ENCODE measurements at places on chromosomes 2 and 18.

DNA sequence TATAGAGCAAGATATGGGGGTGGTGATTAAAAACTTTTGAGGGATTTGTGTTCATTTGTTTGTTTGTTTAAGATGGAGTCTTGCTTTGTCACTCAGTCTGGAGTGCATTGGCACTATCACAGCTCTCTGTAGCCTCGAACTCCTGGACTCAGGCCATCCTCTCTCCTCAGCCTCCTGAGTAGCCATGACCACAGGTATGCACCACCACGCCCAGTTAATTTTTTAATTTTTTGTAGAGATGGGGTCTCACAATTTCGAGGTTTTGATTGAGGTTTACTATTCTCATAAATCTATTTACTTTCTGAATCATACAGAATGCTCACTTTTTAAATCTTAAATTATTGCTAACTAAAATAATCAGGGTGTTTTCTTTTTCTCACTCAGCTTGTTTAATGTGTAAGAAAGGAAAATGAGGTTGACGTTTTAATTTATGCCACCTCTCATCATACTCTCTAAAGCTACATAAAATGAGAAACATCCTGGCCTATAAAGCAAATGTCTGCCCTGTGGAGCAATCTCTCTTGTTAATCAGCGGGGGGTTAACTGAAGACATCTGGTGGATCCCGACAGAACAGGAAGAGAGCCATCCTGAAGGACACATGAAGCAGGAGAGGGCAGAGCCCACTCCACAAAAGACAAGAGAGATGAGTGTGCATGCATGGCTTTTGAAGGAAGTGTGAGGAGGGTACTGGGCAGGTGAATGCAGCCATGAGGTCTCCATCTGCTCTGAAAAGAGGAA, 589.1 kb upstream of the SLC8A1 start:
- no peak for DNase-seq

- no peak for DNase-seq
Measured at GRCh38 chr2:9406529-9407362, 16.6 kb downstream of the ITGB1BP1 start.

DNA sequence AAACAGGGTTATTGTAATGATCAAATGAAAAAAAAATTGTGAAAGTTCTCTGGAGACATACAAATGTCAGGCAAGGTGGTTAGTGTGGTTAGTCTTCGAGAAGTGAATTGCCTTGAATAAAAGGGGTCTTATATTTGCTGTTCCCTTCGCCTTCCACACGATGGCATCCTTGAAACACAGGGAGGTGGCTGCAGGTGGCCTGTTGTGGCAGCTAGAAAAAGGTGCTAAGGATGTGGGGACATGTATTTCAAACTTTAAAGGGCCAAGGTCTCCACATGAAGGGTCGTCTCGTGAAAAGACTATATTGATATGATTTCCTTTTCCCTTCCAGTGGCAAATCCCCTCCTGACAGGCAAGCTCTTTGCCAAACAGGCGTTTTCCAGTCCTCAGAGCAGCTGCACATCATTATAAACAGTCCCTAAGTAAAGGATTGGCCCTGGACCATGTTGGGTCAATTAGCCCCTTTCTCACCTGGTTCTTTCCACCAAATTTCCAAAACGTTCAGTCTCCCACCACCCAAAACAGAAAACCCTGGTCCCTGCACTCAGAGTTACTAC, 68.5 kb downstream of the COPS8 start:
- DNase-seq, result peak; percentile 44

- no peak for DNase-seq
Measured at GRCh38 chr18:3379685-3380084, 70.3 kb upstream of the TGIF1 start.

- no peak for DNase-seq
Measured at GRCh38 chr2:85173909-85174308, 40.7 kb downstream of the TCF7L1 start.

DNA sequence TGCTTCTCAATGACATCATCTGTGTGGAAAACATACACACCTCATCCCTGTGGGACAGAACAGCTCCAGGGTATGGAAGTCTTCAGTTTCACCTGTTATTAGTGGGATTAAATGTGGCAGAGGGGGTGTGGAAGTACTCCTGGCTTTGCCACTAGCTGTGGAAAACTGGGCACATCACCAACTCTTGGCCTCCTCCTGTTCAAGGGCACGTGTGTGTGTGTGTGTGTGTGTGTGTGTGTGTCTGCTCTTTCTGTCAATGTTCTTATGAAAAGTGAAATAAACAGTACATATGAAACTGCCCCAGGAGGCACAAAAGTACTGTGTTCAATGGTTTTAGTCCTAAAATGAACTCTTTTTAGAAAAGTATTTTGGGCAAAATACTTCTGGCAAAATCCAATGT, 65.9 kb downstream of the MTHFD2 start:
- no peak for DNase-seq

- DNase-seq, result peak; percentile 49
Measured at GRCh38 chr2:173354582-173355131, at the start of gene CDCA7. Gene CDCA7 (plus strand): TSS chr2:173354872. CDS start chr2:173354964, 92 bp downstream.

- DNase-seq, result no peak
Measured at GRCh38 chr2:46273225-46273863, 23.9 kb upstream of the EPAS1 start.

- DNase-seq, result no peak
Measured at GRCh38 chr2:6934345-6934744, 17.1 kb downstream of the RNF144A start.

DNA sequence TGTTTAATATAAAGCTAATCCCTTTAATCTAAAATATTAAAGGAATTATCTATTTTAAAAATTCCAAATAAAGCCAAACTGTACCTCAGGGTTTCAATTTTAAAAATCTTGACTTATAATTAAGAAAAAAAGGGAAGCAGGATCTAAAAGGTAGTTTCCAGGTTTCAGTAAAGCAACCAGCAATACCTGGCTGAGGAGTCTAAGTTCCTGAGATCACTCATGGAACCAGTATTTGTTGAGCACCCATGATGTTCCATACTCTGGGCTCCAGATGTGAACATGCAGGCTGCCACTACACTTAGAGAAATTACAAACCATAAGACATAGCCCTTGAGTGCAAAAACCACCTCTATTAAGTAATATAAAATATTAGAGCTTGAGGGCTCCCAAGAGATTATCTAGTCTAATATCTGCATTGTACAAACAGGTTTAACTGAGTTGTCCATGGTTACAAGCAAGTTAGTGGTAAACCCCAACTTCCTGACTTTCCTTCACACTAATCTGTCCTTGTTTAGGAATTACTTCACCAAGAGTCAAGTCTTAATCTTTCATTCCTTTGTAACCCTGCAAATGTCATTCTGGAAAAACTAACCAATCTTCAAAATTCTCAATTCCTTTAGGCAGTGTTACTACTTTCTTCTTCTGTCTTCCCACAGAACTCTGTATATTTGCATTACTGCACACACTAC, 49.2 kb downstream of the CLASP1 start:
- no peak for DNase-seq

GRCh38 chr2:182521453-182522404, 94.9 kb upstream of the PDE1A start:
- no peak for DNase-seq

DNA sequence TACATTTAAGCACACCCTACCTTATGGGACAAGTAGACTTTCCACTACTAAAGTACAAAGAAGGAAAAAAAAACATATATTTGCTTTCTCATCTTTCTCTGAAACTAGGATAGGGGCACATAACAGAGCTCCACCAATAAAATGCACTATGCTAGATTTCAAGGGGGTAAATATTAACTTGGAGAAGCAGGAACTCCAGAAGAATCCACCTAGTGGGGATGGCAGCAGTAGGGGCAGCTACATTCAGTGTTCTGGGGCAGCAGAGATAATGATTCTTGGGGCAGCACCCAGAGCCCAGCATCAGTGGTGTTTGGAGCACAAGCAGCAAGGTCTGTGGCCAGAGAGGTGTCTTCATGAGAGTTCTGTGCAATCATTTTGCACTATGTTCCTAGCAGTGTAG, 64.7 kb downstream of the DTNB start:
- no peak for DNase-seq

GRCh38 chr18:50268022-50268747, 1.9 kb upstream of the CFAP53 start:
- DNase-seq, result peak; percentile 82

DNA sequence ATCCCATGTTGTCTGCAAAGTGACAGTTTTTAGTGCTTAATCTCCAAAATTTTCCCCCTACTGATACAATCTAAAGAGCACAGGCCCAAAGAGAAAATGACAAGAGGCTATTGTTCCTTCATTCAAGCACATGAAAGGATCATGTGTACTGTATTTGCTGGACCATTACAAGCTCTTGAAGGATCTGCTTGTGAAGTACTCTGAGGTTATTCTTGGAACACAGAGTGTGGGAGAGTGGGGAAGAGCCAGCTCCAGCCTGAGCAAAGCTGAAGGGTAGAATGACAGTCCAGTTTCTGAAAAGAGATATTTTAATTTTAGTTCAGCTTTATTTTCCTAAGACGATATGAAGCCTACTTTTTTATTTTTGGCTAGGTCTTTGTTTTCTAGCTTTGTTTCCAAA, 112.2 kb downstream of the GALNT3 start:
- DNase-seq, result no peak

DNA sequence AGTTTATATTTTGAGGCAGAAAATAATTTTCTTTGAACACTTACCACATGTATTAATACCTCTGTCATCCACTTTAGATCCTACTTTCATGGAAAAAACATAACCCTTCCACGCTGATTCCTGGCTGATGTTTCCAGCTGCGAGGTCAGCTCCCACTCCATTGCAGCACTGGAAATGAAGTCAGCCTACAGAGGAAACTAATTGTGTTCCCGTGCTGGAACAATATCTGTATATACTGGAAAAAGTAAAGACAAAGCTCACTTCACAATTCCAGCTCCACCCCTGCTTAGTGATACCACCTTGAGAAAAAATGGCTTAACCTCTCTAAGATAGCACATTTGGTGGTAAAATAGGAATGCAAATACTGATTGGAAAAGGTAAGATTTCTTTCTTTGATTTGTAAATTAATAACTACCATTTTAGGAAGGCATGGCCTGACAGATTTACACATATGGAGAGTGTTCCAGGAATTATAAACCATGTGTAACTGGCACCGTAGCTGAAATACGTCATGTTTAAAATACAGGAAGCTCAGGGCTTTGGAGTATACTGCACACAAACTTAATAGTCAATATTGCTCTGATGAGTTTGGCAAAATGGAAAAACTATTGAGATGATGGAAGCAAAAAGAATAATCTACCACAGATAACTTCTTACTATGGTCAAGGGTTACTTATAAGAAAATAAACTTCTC, 90.0 kb downstream of the TRIB2 start:
- DNase-seq, result no peak

- no peak for DNase-seq
Measured at GRCh38 chr2:48849770-48850169, 94.2 kb upstream of the LHCGR start.

GRCh38 chr18:59779979-59780378, 82.8 kb upstream of the CCBE1 start:
- DNase-seq, result no peak

- DNase-seq, result no peak
Measured at GRCh38 chr2:9889812-9890261, 46.6 kb downstream of the TAF1B start.

DNA sequence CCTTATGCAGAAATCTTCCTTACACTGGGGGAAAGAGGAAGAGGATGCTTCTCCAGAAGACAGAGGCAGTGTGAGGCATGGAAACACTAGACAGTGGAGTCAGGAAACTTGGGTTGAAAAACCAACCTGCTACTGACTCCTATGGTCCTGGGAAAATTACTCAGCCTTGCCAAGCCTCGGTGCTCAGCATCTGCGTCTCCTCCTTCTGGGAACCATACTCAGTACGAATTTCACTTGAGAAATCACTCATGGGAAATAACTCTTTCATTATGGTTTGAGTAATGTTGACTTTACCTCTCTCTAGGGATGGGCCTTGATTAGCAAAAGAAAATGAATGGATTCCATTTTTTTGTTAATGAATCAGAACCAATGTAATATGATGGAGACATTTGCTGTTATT, 96.5 kb downstream of the KCNE4 start:
- DNase-seq, result no peak

GRCh38 chr18:6363216-6363615, 51.5 kb downstream of the L3MBTL4 start:
- no peak for DNase-seq

DNA sequence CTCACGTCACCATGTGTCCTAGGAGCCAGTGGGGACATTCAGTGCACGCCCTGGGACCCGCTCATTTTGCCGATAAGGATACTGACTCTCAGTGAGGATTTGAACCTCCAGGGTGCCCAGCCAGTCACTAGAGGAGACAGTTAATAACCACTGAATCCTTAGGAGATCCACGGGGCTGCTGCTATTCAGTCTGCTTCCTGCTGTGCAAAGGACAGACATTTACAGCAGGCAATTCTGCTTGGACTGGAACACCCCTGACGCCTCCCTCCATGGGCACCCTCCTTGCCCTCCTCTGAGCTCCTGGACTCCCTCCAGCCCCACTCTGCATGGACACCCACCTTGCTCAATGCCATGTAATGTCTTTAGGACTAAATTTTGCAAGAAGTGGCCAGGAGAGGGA, 265.5 kb downstream of the EIPR1 start:
- no peak for DNase-seq

GRCh38 chr2:196176142-196176738, 4.9 kb upstream of the STK17B start:
- no peak for DNase-seq

GRCh38 chr18:44696892-44697291, 16.2 kb downstream of the SETBP1 start:
- no peak for DNase-seq

DNA sequence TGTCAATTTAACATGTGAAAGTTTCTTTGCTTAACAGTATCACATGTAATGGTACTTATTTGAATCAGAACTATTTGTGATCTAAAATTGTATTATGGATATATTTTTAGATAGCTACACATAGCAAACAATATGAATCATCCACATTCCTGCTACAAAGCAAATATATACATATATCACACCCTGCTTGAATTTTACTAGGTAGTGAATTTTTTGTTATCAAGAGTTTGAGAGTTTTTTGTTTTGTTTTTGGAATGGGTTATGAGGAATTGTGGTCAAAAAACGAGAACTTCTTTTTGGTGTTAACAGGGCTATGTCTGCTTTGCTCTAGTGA, 635.7 kb downstream of the NRXN1 start:
- DNase-seq, result no peak

DNA sequence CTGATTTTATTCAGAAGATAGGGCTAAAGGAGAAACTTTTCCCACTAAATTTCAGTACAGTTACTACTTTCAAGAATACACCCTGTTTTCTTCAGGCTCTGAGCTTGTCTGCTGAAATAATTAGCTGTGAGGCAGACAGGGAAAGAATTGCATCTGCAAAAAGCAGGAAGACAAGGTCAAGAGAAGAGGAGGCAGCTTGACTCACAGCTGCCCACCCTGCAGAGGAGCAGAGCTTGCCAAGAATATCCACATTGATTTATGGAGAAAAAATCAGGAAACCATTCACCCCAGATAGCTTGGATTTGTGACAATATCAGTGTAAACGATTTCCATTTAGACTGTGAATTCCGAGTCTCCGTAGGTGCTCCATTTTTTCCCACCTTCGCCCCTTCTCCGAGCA, 49.0 kb downstream of the ACTR2 start:
- no peak for DNase-seq

DNA sequence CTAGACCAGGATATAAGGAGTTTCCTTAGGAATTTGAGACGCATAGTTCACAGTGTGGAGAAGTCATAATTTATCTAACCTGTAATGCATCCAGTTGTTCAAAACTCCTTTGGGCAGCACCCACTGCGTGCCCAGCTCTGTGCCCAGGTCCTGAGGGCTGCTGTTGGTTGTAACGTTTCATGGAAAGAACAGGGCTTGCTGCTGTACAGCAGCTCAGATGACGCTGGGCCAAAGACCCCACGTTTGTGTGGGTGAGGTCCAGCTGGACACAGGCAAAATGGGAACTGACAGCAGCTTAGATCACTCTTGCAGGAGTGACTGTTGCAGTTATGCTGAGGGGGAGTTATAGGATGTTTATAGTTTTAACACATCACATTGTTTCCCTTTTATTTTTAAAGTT, 30.0 kb upstream of the HS6ST1 start:
- DNase-seq, result no peak

All from ureter (tissue), 1 donor.